Suppressor macrophage treated with lipopolysaccharide for 1 hour (primary cell): ENCODE measurements at places on chromosomes 2 and 18.

DNA sequence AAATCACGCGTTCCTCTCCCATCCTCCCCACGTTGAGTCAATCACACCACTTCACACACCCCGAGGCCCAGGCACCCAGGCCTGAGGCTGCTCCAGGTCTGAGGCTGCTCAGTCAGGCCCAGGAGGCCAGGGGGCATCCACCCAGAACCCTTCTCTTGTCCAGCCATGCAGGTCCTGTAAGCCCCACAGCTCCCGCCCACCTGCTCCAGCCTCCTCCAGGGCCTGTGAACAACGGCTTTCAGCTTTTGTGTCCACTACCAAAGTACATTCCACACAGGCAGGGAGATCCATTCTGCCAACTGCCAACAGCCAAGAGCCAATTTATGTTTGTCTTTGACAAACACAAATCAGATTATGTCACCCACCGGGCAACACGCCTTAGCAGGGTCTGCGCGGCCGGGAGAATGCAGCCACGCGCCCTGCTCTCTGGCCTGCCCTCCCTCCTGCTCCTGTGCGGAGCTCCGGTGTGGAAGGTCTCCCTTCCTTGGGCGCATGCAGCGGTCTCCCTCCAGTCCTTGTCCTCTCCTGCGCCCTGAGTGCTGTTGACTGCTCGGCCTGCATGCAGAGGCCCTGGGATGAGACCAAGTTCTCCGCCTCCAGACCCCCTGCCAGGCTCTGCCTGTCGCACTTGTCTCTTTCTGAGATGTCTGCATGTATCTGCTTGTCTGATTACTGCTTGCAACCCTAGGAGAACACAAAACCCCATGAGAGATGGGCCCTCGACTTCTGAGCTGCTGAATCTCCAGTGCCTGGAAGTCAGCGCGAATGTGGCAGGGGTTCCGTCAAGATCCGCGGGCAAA, 146.6 kb downstream of the ZNF516 start:
- no peak for DNase-seq

DNA sequence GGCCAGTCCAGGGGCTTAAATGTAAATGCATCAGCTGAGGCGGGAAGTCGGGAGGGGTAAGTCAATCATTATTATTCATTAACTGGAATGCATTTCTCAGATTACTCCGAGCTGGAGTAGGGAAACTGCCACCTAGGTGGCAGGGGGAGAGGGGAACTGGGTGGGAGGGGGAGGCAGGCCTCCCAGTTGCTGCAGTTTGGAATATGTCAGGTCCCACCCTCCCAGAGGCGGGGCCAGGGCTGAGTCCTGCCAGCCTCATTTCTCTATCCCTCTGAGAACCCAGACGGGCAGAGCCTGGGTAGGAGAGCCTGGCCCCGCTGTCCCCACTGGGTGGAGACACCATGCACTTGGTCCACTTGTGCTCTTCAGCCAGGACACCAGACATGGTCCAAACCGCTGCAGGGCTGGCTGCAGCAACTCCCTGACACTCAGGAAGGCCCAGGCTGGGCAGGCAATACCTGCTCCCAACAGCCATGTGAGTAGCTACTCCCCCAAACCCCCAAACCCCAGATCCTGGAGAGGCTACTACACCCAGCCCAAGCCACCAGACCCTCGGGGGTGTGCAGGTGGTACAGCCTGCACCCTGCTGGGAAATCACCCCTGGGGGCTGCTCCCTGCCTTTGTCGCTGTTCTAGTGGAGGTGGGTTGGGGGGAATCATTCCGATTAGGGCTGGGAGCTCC, at the start of gene GPBAR1:
Gene GPBAR1, plus strand, starts transcription at position 274 of the 681 bp plus-strand sequence. CDS start 1,710 bp downstream, outside the sequence.
- peak; percentile 22 for DNase-seq

DNA sequence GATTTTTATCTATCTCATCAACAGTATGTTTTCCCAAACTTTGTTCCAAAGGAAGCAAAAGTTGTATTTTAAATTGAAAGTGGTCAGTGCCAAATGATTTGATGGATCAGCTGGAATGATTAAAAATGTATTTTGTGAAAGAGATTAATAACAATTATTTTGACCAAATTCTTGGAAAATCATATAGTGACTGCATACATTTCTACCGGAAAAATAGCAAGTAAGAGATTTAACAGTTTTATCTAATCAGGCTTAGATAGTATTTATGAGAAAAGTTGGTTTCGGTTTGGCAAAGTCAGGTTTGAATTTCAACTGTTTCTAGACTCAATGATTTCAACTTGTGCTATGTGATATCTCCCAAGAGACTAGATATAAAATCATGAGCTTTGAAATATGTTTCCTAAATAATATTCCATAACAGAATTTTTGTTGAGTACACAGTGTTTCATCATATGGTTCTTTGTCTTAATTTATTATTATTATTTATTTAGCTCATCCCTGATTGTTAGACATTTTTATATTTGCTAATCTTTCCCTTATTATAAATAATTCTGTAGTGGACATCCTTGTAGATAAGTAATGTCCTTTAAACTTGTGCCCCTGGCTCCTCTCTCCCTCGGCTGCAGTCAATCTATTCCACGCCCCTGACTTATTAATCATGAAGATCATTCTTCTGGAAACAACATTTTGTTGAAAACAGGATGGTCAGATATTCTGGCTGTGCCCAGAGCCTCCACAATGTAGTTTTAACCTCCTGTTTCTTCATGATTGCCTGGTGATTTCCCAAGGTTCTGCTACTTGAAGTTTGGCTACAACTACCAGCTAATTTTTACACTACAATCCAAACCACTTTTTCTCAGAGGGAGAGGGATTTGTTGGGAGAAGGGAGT, 520.7 kb upstream of the TCF4 start:
- no peak for DNase-seq

GRCh38 chr2:129575431-129575830, 404.0 kb upstream of the RAB6C start:
- DNase-seq, result no peak

DNA sequence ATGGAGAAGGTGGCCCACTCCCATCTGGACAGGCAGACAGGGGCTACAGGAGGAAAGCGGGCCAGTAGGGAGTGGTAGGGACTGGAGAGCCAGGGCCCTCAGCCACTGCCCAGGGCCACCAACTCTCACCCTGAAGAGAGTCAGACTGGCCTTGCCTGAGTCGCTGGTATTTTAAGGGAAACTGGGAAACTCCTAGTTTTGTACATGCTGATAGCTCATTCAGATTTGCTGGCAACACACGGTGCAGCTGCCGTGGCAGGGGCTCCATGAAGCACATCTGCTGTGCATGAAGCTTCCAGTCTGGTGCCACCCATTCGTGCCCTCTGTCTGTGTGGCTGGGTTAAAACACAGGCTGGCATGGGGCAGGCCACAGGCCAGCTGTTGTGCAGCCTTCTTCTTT, 137.3 kb upstream of the GLI2 start:
- peak; percentile 43 for DNase-seq

DNA sequence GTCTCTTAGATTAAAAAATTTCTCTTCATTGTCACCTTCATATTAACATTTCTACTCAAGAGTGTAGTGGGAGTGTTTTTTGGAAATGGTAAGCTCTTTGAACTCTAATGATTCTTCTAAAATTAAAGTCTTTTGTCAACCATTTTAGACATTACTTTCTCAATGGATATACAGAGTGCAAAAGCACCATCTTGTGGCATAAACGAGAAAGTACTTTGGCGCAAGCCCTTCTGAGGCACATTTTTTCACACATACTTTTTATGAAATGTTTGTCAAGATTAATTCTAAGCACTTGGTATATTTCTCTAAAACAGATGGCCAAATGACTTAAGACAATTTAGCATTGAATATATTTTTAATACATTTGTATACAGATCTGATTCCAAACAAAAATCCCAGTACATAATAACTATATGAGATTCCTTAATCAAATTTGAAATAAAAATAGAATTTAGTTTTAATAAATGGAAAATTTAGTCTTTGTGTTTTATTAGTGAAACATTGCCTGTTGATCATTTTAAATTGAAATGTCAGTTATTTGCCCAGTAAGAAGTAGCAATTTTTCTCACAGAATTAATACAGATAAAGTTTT, 63.3 kb upstream of the GALNT5 start:
- peak; percentile 54 for DNase-seq

GRCh38 chr2:240963868-240964703, 34.3 kb upstream of the SNED1 start:
- DNase-seq, result no peak

DNA sequence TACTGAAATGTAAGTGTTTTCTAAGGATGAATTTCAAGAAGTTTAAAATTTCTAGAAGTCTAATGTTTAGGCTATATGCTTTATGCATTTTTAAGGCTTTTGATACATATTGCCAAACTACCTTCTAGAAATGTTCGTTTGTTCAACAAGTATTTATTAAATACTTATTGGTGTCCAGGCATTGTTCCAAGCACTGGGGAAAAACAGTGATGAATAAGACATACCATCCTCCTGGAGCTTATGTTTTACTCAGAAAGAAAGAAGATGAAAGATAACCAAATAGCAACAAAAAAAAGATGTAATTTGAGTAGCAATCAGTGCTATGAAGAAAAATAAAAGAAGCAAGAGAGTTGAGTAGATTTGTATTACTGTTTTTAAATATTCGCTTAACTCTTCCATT, 692.9 kb downstream of the SLC4A3 start:
- no peak for DNase-seq

- peak; percentile 92 for DNase-seq
These were observed 3.5 kb downstream of the IL1B start for GRCh38 chr2:112832841-112833638.

DNA sequence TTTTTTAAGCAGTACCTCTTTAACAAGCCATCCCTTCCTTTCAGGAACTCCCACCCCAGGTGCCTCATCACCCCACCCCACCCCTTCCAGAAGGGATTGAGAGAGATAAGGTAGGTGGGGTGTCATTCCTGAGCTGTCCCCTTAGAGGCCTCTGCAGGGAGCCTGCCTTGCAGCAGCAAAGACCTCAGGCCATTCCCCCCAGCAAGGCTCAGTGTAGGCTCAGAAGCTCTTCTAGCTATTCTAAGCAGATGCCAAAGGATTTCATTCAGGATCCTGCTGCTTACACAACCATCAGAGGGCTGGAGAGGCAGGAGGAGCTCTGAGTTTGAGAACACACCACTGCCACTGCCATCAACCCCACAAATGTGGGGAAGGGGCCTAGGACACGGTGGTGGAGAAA, 5.8 kb upstream of the FIGLA start:
- DNase-seq, result no peak

- no peak for DNase-seq
These were observed 42.0 kb upstream of the CCDC88A start for GRCh38 chr2:55461679-55462078.

GRCh38 chr2:53035153-53035552, 732.5 kb upstream of the CHAC2 start:
- DNase-seq, result no peak

DNA sequence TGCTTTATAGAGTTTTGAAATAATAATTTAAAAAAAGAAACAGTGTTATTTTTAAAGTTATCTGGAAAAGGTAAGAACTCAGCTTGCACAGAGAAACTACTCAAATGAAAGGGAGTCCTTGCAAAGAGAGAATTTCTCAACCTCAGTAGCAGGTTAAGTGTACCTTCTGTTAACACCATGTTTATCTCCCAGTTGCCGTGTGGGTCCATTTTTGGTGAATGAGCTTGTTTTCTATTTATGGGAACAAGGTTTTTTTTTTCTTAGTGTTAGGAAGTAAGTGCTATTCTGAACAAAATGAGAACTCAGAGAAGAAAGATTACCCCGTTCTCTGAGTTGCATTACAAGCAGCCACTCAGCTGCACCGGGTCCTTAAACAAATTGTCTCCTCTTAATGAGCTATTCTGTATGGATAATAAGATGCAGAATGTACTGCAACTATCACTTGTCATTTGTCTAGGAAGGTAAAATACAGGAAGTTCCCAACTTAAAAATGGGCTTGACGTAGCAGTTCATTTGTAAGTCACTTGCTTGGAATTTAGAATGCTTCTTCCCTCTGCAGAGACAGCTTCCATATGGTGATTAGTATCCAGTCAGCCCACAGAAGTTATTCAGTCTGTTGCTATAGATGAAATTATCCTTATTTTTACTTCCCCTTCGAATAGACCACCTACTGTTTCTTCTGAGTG, 74.9 kb downstream of the LTBP1 start:
- peak; percentile 5 for DNase-seq

DNA sequence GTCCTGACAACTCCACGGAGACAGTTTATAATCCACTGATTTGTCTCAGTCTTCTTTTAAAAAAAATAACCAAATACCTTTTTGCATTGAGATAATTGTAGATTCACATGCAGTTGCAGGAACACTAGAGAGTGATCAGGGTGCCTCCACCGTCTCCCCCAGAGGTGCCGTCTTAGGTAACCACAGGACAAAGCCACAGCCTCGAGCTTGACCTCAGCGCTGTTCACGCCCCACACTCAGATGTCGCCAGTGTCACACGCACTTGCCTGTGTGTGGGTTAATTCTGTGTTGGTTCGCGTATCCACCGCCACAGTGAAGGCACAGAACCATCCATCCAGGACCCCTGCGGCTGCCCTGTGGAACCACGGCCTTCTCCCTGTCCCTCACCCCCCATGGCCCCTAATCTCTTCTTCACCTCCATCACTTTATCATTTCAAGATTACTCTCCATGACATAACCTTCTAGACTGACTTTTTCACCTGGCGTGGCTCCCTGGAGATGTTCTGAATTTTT, 295.0 kb upstream of the HDAC4 start:
- DNase-seq, result no peak

GRCh38 chr2:46737577-46737976, 178.0 kb downstream of the MCFD2 start:
- no peak for DNase-seq

- peak; percentile 40 for DNase-seq
These were observed 25.5 kb downstream of the CCDC141 start for GRCh38 chr2:179024445-179024844.

- peak; percentile 46 for DNase-seq
These were observed 1.1 kb downstream of the TTL start for GRCh38 chr2:112483042-112483473.

DNA sequence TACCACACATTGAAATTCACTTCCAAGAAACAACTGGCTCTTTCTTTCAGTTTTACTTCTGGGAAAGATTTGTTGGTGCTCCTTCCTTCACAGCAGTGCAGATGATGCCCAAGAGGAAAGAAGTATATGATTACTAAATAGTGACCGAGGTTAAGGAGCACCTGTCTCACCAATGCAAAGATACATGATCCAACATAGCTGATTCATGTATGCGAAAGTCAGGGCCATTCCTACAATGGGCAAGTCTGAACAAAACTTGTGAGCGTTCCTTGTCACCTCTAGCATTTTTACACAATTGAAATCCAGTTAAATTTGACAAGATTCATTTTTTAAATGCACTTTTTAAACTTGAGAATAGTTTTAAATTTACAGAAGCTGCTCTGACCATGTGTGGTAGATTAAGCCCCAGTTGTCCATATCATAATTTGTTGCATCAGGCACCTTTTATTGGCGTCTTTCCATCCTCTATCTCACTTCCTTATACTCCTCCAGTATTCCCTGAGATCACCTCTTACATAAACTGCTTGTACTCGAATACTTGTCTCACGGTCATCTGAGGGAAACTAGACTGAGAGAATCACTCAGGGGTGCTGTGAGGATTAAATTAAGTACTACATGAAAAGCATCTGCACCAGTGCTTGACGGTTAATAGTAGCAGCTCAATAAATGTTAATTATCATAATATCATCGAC, 438.8 kb upstream of the CDH20 start:
- no peak for DNase-seq

- no peak for DNase-seq
These were observed 9.1 kb downstream of the GLI2 start for GRCh38 chr2:120744817-120745216.
